ENCODE measurements at places on chromosomes 7 and 10.
A peak's percentile ranks its signal among the peaks of the same experiment; 100 is the strongest.

DNA sequence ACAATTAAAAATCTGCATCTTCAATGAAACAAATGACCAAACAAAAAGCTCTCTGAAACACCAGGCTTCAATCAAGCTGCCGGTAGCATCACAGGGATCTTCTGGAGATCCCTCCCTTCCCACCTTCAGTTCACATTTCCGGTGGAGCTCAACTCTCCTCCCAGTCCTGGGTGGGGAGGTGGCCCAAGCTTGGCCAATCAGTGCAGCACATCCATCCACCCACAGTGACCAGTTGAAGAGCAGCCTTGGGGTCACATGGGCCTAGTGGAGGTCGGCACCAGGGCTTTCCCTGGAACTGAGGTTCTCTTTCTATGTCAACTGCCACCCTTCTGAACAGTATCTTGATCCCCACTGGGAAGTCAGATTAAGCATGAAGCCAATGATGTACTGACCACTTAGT lies 620.1 kb upstream of the MGMT start:
- no peak for DNase-seq

DNA sequence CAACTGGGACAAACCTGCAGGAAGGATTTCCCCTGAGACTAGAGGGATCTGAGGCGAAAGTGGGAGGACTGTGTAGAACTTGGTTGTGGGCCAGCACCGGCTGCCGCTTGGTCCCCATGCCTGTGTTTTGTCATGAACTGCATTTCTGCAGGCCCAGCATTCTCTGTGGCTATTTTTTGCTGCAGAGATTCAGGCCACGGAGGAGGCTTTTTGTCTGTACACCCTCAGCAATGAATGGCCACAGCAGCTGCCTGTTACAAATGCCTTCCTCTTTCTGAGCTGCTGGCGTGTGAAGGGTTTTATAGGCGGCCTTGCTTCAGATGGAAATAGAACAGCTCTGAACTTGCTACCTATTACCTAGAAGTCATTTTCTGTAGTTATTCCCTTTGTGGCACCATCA lies 164.4 kb downstream of the SH2D4B start:
- DNase-seq, result no peak

DNA sequence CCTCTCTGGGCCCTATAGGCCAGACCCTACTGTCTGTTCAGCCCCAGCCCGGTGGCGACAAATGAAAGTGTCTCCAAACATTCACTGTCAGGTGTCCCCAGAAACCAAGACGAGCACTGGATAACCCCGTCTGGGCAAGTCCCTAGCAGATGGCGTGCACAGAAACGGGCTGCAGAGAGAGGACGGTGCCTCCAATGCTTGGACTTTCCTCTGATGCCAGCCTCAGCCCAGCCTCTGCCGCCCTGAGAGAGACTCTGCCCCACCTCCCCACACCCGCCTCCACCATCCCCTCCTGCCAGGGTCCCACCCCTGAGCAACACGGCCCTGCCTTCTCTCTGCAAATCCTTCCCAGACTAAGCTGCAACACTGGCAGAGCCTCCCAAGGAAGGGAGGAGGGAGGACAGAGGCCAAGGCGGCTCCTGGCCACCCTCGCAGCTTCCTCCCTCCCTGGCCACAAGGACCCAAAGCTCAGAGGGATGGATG lies 7.4 kb upstream of the LFNG start:
- no peak for DNase-seq

GRCh38 chr10:95467162-95467599 lies 94.0 kb downstream of the SORBS1 start:
- DNase-seq, result no peak

DNA sequence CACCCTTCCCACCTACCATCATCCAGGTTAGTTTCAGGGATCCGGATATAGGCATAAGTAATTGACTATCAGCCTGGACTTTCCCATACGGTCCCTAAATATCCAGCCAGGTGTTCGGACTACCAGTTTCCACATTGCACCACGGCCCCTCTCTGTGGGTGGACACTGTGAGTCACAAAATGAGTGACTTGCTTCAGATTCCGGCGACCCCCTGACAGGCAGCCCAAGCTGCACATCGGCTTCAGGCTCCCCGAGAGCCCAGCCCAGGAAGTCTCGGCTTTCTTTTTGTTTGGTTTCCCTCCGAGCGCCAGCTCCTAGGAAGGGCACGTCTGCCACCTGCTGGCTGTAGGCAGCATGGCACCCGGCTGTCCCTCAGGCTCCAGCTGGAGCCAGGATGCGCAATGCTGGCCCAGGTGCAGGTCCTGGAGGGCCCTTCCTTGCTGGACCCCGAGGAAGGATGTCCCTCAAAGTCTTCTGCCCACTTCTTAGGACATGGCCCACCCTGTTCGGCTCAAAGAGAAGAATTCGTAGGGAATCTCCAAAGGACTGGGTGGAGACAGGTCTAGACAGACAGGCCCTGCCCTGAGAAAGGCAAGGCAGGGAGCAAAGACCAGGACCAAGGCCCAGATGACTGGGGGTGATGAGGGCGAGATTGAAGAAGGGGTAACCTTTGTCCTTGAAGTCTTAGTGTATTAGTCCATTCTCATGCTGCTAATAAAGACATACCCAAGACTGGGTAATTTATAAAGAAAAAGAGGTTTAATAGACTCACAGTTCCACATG lies 10.6 kb downstream of the HABP2 start:
- peak; percentile 67 for DNase-seq

DNA sequence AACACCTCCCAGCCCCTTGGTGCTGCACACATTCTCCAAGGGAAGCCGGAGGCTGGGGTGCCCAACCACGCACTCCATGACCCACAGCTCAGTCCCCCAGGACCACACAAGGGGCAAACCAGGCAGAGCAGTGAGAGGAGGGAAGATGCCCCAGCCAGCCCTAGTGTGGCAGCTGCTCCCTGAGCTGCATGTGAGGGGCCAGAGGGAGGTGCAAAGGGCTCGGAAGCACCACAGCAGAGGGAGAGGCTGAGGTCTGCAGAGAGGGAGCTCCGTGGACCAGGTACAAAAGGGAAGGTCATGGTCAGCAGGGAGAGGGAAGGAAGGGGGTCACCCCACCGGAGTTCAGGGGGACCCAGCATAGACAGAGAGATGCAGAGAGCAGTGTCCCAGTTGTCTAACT lies 1.5 kb upstream of the CALML5 start:
- DNase-seq, result no peak

DNA sequence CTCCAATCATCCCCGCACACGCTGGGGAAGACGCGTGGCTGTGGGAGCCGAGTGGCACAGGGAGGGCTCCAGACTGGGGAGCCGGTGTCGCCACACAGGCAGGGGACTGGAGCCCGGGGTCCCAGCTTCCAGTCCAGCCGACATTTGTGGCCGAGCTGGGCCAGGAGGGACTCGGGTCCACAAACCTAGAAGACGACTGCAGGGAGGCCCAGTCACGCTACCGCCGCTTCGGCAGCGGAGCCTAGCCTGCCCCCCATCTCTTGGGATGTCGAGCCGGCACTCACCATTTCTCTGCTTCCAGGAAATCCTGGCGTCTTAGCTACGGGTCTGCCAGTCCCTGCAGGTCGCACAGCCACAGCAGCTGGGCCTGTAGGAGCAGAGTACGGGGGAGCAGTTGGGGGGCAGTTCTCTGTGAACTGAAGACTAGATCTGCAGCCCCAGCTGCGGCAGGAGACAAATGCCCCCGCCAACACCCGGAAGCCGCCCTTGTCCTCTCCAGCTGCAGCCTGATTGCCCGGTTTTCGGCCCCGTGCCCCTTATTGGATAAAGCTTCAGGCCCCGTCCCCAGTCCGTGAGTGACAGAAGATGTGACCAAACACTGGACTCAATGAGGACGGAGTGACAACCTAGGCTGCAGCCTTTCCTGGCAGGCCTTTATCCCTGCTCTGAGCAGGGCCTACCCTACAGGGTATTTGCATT lies 270.7 kb downstream of the ZNF33B start:
- peak; percentile 8 for DNase-seq

DNA sequence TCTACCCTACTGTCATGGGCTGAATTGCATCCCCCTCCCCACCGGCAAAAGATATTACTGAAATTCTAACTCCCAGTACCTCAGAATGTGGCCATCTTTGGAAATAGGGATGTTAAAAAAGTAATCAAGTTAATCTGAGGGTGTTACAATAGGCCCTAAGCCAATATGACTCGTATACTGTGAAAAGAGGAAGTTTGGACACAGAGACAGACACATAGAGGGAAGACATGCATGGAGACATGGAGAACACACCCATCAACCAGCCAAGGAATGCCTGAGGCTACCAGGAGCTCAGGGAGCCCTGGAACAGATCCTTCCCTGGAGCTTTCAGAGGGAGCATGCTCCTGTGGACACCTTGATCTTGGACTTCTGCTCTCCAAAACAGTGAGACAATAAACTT lies 138.2 kb upstream of the ADO start:
- no peak for DNase-seq

- peak; percentile 31 for DNase-seq
These were observed 96.8 kb upstream of the SAMD8 start for GRCh38 chr10:75014516-75015230.

- no peak for DNase-seq
These were observed 442.9 kb downstream of the AUTS2 start for GRCh38 chr7:70040970-70041766.

DNA sequence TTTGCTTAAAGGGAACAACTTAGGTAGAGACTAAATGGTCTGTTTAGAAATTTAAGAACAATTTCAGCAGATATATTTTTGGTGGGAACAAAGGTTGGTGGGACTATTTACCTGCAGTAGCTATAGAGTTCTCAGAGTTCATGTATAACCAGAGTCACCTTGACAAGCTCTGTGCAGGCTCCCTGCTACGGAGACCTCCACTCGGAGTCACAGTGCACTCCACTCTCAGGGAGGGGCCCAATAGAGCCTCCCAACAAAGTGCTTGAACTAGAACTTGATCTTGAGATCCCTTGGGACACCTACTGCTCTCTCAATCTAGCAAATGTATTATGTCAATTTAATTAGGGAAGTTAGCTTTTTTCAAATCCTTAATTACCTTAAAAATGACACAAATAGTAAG lies 2.3 kb downstream of the MYPN start:
- DNase-seq, result no peak

DNA sequence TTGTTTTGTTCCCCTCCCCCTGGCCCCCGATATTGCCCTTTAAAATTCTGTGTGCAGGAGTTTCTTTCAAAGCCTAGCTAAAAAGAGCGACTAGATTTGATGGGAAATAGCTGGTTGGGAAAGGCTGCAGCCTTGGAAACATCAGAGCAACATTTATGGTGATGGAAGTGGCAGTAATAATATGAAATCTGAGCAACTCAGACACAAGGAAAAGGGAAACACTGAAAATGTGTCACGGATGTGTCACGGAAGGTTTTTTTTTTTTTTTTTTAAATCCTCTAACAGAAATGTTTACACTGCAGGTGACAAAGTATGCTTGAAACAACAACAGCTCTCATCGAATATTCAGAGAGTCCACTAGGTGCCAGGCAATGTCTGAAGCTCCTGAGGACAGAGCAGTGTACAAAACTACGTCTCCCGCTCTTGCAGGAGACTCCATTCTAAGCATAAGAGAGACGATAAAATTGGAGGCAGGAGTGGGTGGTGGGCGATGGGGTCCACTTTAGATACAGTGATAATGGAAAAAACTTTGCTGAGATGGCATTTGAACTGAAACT lies 143.0 kb downstream of the RSU1 start:
- DNase-seq, result no peak

DNA sequence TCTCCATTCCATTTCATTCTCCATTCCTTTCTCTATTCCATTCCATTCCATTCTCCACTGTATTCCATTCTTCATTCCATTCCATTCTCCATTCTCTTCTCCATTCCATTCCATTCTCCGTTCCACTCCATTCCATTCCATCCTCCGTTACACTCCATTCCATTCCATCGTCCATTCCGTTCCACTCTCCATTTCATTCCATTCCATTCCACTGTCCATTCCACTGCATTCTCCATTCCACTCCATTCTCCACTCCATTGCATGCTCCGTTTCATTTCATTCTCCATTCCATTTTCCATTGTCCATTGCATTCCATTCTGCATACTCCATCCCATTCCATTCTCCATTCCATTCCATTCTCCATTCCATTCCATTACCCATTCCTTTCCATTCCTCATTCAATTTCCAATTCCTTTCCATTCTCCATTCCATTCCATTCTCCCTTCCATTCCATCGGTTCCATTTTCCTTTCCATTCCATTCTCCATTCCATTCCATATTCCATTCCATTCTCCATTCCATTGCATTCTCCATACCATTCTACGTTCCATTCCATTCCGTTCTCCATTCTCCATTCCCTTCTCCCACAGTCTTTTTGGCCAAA lies 78.3 kb downstream of the NSUN6 start:
- no peak for DNase-seq

- no peak for DNase-seq
These were observed 163.5 kb downstream of the PARD3 start for GRCh38 chr10:34651416-34652195.

DNA sequence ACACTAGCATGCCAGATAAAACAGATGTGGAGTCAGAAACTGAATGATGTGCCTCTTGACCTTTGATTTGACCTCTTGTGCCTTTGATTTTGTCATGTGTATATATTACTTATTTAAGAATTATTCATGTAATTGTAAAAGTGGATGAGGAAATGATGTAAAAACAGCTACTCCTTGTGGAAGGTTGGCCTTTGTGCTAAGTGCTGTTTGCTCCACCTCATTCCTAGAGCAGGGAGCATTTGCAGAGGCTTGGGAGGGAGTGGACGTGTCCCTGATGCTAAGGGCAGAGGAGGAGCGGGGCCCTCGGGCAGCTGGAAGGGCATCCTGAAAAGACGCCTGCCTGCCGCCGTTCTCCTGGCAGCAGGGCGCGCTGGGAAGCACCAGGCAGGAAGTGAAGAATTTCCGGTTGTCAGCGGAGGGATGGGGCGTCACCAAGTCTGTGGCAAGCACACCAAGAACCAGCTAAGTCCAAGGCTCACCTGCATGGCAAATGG lies 197.6 kb upstream of the ZNF32 start:
- no peak for DNase-seq

DNA sequence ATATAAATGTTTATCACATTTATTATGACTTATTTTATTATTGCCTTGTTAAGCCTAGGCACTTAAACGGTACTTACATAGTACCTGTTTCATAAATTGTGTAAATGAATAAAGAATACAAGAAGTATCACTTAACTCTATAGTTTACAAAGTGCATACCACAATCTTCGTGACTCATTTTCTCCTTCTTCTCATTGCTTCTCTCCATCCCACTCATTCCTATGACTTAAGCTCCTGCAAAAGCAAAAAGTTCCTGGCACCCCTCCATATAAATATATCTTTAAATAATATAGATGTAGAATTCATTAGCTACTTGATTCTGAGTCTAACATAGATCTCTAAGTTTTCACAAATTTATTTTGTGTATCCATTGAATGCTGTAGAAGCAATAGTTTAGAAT lies 1382.0 kb upstream of the CELF2 start:
- no peak for DNase-seq

DNA sequence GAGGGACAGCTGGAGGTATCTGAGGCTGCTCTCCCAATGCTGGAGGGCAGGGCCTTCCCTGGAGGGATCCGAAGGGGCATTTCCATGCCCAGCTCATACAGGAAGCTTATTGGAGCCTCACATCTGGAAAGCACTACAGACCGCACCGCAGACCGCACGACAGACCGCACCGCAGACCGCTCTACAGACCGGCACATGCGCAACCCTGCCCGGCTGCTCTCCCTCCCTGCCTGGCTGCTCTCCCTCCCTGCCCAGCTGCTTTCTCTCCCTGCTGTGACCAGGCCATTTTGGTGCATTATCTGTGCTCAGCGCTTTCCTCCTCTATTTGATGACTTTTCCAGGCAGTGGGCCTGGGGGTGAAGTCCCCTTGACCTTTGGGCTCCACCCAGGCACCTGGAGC lies 39.6 kb upstream of the EN2 start:
- DNase-seq, result no peak

GRCh38 chr10:93413252-93413689 lies 68.9 kb downstream of the MYOF start:
- peak; percentile 41 for DNase-seq

GRCh38 chr10:105807935-105808587 lies 1167.0 kb downstream of the SORCS3 start:
- no peak for DNase-seq
